ENCODE measurements at places on chromosomes 3 and 15. TPM values are rescaled to one million over a fixed set of nuclear protein-coding genes. Genes with fewer than 3 reads are reported as not detected.

GRCh38 chr3:78660957-78661356, 1106.8 kb downstream of the ROBO1 start:
- H3K27me3 ChIP-seq: no peaks in the 10 kb centered on the region
- DNase-seq: peak; percentile 62
- H3K27ac ChIP-seq: no peak overlapping the region
- H3K4me1 ChIP-seq: no peaks in the 10 kb centered on the region

DNA sequence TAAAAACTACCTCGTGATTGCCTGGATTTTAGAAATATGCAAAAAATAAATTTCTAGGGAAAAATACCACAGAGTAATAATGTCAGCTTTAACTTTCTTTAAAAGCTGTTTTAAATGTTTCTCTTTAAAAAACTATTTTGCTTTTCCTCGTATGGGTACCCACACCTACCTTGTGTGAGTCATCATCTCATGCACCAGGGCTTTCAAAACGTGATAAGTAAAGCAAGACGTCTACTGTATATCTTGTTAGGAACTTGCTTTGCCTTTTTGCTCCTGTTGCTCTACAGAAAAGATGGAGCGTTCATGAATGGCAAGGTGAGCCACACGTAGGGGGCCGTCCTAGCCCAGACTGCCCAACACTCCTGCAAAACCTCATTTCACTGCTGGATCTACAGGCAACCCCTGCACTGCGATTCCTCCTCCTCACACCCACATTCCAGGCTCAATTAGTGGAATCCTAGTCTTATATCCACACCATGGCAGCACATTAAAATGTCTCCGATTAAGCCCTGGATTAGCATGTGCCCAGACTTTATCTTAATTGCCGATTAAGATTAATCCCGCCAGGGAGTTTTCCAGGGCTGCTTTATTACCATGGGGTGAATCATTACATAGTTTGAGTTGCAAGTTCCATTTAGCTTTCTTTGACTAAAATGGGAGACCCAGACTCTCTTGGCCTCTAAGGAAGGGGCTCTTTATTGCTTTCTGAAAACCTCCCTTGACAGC, 293.6 kb upstream of the ICE2 start:
- no peak overlapping the region for H3K4me3 ChIP-seq
- DNase-seq: no peak
- H3K36me3 ChIP-seq: no peaks in the 10 kb centered on the region
- H3K4me1 ChIP-seq: no peaks in the 10 kb centered on the region

GRCh38 chr3:194617143-194617671, 16.0 kb downstream of the TMEM44 start:
- no peak overlapping the region for H3K4me3 ChIP-seq
- no peak for DNase-seq
- H3K27me3 ChIP-seq: no peaks in the 10 kb centered on the region
- H3K4me1 ChIP-seq: no peaks in the 10 kb centered on the region

DNA sequence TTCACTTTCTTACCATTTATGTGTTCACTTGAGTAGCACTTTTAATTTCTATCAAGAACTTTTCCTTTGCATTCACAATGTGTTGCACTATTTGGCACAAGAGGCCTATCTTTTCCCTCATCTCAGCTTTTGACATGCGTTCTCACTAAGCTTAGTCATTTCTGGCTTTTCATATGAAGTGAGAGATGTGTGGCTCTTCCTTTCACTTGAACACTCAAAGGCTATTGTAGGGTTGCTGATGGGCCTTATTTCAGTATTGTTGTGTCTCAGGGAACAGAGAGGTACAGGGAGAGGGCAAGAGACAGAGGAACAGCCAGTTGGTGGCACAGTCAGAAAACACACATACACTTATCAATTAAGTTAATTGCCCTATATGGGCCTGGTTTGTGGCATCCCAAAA, 127.4 kb upstream of the MLF1 start:
- no peak for DNase-seq
- no peak overlapping the region for H3K4me3 ChIP-seq
- H3K27me3 ChIP-seq: no peaks in the 10 kb centered on the region
- no peak overlapping the region for H3K27ac ChIP-seq
- H3K36me3 ChIP-seq: no peaks in the 10 kb centered on the region

- no peaks in the 10 kb centered on the region for H3K27me3 ChIP-seq
- peaks cover 44% of the 10 kb centered on the region for H3K36me3 ChIP-seq
- H3K27ac ChIP-seq: no peak overlapping the region
- DNase-seq: no peak
- no peaks in the 10 kb centered on the region for H3K4me1 ChIP-seq
- H3K4me3 ChIP-seq: no peak overlapping the region
Observed at GRCh38 chr3:125479091-125479490, 40.9 kb downstream of the SNX4 start.

DNA sequence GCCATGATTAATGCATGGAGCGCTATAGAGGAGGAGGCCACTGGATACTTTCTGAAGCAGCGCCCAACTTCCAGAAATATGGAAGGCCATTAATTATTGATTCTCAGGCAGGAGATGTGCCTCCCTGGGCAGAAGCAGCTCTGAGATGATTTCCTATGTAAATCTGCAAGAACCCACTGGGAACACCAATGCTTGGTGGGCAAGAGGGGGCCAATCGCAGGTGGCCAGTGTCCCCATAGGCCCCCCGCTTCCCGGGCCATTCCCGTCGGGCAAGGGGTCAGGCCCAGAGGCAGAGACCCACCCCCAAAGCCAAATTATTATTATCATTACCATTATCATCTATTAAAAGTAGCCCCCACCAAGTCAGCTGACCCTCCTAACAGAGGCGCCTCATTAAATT, 288.0 kb upstream of the TLE3 start:
- H3K27me3 ChIP-seq: no peaks in the 10 kb centered on the region
- no peak for DNase-seq
- H3K4me1 ChIP-seq: peaks cover 9% of the 10 kb centered on the region
- H3K4me3 ChIP-seq: no peak overlapping the region
- no peak overlapping the region for H3K27ac ChIP-seq
- H3K36me3 ChIP-seq: no peaks in the 10 kb centered on the region

- no peaks in the 10 kb centered on the region for H3K36me3 ChIP-seq
- no peak overlapping the region for H3K4me3 ChIP-seq
- peaks cover 3% of the 10 kb centered on the region for H3K4me1 ChIP-seq
- H3K27me3 ChIP-seq: no peaks in the 10 kb centered on the region
- DNase-seq: no peak
Observed at GRCh38 chr3:160870327-160870726, 114.3 kb downstream of the PPM1L start.

- no peak for DNase-seq
- no peaks in the 10 kb centered on the region for H3K27me3 ChIP-seq
- H3K4me3 ChIP-seq: no peak overlapping the region
- no peaks in the 10 kb centered on the region for H3K36me3 ChIP-seq
- H3K27ac ChIP-seq: no peak overlapping the region
Observed at GRCh38 chr15:64247906-64248541, 85.2 kb upstream of the PPIB start.

- DNase-seq: no peak
- no peak overlapping the region for H3K27ac ChIP-seq
- H3K4me3 ChIP-seq: no peak overlapping the region
- no peaks in the 10 kb centered on the region for H3K4me1 ChIP-seq
- no peaks in the 10 kb centered on the region for H3K27me3 ChIP-seq
- no peaks in the 10 kb centered on the region for H3K36me3 ChIP-seq
Observed at GRCh38 chr3:159923336-159923735, 65.3 kb upstream of the IL12A start.

GRCh38 chr3:139394116-139394515, 4.7 kb upstream of the COPB2 start:
- H3K4me3 ChIP-seq: no peak overlapping the region
- peak overlapping the region; percentile 79 for H3K27ac ChIP-seq
- H3K4me1 ChIP-seq: peaks cover 27% of the 10 kb centered on the region
- peak; percentile 24 for DNase-seq
- H3K27me3 ChIP-seq: no peaks in the 10 kb centered on the region
- no peaks in the 10 kb centered on the region for H3K36me3 ChIP-seq

- H3K36me3 ChIP-seq: no peaks in the 10 kb centered on the region
- no peaks in the 10 kb centered on the region for H3K27me3 ChIP-seq
- no peak overlapping the region for H3K4me3 ChIP-seq
- peaks cover 14% of the 10 kb centered on the region for H3K4me1 ChIP-seq
Observed at GRCh38 chr3:158384019-158384418, 187.0 kb upstream of the MLF1 start.

- no peaks in the 10 kb centered on the region for H3K27me3 ChIP-seq
- H3K27ac ChIP-seq: peak overlapping the region; percentile 36
- no peaks in the 10 kb centered on the region for H3K36me3 ChIP-seq
- no peak overlapping the region for H3K4me3 ChIP-seq
- no peak for DNase-seq
- H3K4me1 ChIP-seq: peaks cover 12% of the 10 kb centered on the region
Observed at GRCh38 chr3:185796431-185797107, 28.3 kb downstream of the IGF2BP2 start.

- DNase-seq: no peak
- H3K4me3 ChIP-seq: peak overlapping the region; percentile 95
- peaks cover 6% of the 10 kb centered on the region for H3K4me1 ChIP-seq
- H3K27ac ChIP-seq: no peak overlapping the region
- peaks cover 25% of the 10 kb centered on the region for H3K36me3 ChIP-seq
- no peaks in the 10 kb centered on the region for H3K27me3 ChIP-seq
Observed at GRCh38 chr3:15426579-15427118, 695 bp downstream of the METTL6 start.

DNA sequence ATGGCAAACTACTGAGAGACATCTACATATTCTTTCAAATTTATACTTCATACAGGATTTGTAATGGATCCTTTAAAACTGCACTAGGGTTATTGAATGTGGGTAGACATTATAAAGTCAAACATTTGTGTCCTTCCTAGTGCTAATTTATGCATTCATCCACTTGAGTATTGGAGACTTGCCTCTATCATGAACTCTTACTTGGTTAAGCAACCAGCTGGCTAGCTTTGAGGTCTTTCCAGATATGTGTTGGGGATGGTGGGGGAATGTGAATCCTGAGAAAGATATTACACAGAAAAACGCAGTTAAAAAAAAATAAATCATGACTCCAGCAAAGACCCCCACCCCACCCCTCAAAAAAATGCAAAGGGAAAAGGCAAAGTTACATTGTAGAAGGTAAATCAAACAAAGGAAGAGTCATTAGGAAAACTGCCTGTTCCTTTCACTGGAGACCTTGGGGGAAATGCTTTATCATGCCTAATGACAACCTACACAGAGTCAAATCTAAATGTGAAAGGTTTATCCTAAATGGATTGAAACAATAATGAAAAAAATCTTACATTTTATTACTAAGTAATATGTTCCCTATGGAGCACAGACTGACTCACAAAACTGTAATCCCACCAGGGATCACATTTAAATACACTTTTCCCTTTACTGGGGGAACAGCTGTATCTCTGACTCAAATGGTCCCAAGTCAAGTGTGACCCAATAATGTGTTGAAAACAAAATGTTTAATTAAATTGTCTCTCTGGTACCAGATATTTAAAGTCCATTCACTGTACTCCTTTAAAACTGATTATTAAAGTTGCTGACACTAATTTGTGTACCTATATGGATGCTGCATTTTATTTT, 522.3 kb downstream of the ROBO1 start:
- H3K27ac ChIP-seq: no peak overlapping the region
- DNase-seq: no peak
- no peaks in the 10 kb centered on the region for H3K27me3 ChIP-seq
- H3K36me3 ChIP-seq: no peaks in the 10 kb centered on the region

DNA sequence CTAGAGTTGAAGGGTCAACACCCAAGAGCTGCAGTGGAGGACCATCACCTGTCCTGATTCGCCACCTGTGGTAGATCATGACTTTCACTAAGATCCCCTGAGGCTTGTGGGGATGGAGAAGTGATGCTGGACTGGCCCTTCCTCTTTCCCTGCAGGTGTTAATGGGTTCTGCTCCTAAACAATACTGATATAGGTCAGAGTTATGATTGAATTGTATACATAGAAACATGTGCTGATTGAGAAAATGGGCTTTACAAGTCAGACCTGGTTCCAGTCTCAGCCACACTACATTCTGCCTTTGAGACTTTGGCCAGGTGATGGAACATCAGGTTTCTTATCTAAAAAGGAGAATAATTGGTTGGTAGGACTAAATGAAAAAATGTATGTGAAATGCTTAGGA, 418.9 kb upstream of the TPRG1 start:
- no peak for DNase-seq
- H3K27ac ChIP-seq: no peak overlapping the region
- H3K36me3 ChIP-seq: no peaks in the 10 kb centered on the region
- H3K4me3 ChIP-seq: no peak overlapping the region
- H3K27me3 ChIP-seq: no peaks in the 10 kb centered on the region
- H3K4me1 ChIP-seq: peaks cover 8% of the 10 kb centered on the region

GRCh38 chr3:37072892-37073291, 79.6 kb downstream of the MLH1 start:
- H3K27ac ChIP-seq: no peak overlapping the region
- H3K27me3 ChIP-seq: no peaks in the 10 kb centered on the region
- peaks cover 11% of the 10 kb centered on the region for H3K36me3 ChIP-seq
- no peaks in the 10 kb centered on the region for H3K4me1 ChIP-seq

DNA sequence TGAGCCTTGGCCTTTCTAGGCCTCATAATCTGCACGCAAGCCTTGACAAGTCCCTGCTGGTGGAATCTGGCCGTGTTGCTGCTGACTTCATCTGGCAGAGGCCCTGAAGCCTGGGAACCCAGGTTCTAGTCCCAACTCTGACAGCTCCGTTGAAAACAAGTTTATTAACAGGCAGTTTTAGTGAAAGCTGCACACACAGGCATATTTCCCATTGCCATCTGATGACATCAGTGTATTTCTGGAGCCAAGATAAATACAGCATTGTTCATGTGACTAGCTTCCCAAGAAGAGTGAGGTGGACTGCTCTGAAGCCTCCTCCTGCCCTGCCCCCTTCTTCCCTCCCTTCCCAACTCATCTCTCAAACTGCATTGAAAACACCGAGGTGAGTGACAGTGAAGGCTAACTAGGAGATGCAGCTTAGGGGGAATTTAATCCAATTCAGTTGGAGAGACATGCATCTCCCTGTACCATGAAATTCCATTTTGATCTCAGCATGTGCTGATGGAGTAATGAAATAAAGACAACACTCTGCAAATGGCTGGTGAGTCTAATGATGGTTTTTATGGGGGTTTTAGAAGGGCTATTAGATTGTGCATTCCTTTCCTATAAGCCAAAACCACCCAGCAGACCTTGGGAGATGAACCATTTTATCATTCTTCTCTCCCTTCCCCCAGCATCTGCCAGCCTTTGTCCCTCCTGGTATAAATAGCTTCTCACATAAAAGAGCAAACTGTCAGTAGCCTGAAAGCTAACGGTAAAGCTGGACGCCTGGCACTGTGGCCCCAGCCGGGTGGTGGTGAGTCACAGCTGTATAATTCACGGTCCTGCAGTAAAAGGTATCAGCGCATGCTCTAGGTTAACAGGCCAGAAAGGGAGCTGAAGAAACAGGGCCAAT, 38.0 kb downstream of the PRICKLE2 start:
- peak; percentile 95 for DNase-seq
- no peaks in the 10 kb centered on the region for H3K36me3 ChIP-seq
- peak overlapping the region; percentile 34 for H3K27ac ChIP-seq
- H3K4me3 ChIP-seq: no peak overlapping the region
- H3K27me3 ChIP-seq: no peaks in the 10 kb centered on the region

- H3K4me1 ChIP-seq: no peaks in the 10 kb centered on the region
- H3K4me3 ChIP-seq: no peak overlapping the region
- DNase-seq: no peak
- no peaks in the 10 kb centered on the region for H3K27me3 ChIP-seq
- no peak overlapping the region for H3K27ac ChIP-seq
Observed at GRCh38 chr15:33756961-33757360, 211.3 kb upstream of the CHRM5 start.

RYR3 gene
- 0.72 TPM for polyA plus RNA-seq

FBXW12 gene
- not detected for polyA plus RNA-seq

CLSTN2 gene
- 5.9 TPM for polyA plus RNA-seq

C15orf61 gene
- polyA plus RNA-seq: 7.2 TPM

ZDHHC3 gene
- 43.8 TPM for polyA plus RNA-seq

HRG gene
- polyA plus RNA-seq: not detected

Measured in cardiac muscle cell (in vitro differentiated cells and primary cell).